NCI-H1105 (cell line): ENCODE measurements at places on chromosomes 2 and 18.

- no peak for DNase-seq
Measured at GRCh38 chr2:232861353-232861752, 8.7 kb upstream of the SNORC start.

DNA sequence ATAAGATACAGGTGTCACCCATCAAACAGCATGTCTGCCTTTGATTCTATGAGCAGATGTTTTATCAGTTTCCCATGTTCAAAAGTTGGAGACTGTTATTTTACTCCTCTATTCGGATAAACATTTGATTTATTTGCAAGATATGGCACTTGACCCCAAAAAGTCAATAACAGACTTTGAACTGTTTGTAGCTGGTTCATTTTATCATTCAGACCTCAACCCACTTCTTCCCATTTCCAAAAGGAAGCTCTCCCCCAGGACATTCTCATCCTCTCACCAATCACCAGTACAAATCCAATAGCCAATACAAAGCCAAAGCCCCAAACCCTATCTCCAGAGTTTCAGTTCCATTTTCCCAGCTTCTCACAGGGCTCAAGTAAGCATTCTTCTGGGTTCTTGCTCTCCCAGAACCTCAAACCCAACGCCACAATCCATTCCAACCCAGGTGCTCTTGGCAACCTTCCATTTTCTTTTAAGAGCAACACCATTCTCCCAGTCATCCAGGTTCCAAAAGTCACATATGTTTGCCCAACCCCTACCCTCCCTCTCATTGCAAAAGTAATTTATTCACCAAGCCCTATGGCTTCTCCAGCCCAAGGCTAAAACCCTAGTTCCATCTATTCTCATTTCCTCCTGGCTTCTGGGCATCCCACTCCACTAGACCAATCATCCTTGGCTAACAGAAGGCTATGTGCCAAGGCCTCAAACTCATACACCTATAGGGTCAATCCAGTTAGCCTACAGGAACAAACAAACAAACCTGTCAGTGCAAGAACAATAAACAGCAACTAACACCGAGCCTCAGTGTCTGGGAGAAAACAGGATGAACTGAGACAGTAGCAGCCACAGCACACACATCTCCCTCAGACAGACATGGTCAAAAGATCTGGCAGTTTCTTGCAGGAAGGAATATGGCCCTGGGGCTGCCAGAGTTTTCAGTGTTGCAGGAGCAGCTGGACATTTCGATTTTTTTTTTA, 9.2 kb downstream of the ACVR1 start:
- DNase-seq, result no peak

DNA sequence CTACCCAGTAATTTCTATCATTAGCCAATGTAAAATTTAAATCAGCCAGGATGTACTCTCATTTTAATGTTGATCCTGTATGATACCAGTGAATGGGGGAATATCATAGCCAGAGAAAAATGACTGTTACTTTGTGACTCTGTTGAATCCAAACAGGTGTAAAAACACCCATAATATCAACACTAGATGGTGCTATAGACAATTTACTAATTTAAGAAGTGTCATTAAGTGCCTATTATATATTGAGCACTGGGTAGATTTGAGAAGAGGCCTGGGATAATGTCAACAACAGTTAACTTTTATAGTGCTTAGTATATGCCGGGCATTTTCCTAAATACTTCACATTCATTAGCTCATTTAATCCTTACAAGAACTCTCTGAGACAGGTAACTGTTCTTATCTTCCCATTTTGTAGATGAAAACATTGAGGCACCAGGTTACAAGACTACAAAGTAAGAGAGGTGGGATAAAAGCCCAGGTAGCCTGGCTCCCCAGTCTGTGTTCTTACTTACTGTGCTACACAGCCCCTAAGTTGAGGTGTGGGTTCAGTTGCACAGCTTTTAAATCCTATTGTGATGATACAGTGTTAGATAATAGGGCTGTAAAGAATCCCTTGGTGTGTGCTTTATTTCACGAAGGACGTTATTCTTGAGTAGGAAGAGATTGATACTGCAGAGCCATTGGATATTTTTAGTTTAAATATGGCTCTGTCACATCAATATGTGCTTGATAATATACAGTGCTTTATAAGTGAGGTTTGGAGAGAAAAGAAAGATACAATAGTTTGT, 325.5 kb downstream of the AGPS start:
- DNase-seq, result no peak

DNA sequence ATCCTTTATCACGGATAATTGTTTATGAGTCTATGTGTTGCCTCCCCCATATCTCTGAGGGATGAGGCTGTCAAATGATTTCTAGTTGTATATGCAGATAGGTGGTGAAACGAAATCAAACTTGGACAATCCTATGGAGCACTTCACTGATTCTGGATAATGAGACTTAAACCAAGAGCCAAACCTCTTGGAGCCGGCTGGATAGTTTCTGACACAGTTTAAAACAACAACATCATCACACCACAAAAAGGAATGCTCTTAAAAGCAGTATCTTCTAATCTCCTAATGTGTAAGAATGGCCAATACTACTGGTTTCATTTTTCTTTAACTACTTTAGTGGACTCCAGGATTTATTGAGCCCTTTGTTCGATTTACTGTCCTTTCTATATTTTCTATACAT, 36.5 kb downstream of the SPHKAP start:
- no peak for DNase-seq

- no peak for DNase-seq
Measured at GRCh38 chr2:96407041-96407918, 71.7 kb downstream of the NCAPH start.

- DNase-seq, result no peak
Measured at GRCh38 chr2:47662552-47662951, 120.4 kb upstream of the MSH6 start.

- DNase-seq, result no peak
Measured at GRCh38 chr18:51006948-51007789, 22.8 kb upstream of the SMAD4 start.

GRCh38 chr2:51629406-51629805, 597.5 kb upstream of the NRXN1 start:
- DNase-seq, result no peak

GRCh38 chr2:8954990-8955389, 48.5 kb downstream of the MBOAT2 start:
- DNase-seq, result no peak

DNA sequence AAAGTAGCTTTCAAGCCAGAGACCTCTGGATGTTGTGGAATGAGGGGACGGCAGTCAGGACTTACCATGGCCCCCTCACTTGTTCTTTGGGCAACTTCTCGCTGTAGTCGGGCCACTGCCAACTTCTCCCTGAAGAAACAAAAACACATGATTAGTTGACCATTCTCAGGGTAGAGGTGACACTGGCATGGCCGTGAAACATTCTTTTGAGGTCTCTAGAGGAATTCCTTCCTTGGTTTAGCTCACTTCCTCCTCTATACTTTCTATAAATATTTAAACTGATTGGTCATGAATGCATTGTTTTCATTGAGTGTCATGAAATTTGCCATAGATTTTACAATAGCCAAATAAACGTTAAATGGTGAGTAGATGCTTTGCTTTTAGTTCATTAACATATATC, 354.6 kb downstream of the NCKAP5 start:
- no peak for DNase-seq

GRCh38 chr2:86489542-86489941, 48.4 kb downstream of the KDM3A start:
- DNase-seq, result no peak

- no peak for DNase-seq
Measured at GRCh38 chr2:208366215-208367127, 40.1 kb upstream of the PTH2R start.

DNA sequence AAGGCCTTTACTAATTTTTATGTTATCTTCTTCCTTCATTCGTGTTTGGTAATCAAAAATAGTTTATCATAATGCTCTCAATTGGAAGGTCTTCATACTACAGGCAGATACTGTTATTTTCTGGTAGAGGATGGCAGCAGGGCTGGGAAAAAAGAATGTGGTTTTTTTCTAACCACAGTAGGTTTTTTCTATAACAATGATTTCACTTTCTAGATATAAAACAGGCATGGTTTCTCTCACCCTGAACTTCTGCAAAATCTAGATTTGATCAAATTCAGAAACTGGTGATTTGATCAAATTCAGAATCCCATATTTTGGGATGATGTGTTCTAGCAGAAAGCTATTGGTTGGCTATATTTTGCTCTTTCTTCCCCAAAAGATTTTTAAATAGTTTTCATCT, 27.6 kb downstream of the BCL11A start:
- DNase-seq, result no peak

- no peak for DNase-seq
Measured at GRCh38 chr2:240963065-240963867, 35.2 kb upstream of the SNED1 start.

DNA sequence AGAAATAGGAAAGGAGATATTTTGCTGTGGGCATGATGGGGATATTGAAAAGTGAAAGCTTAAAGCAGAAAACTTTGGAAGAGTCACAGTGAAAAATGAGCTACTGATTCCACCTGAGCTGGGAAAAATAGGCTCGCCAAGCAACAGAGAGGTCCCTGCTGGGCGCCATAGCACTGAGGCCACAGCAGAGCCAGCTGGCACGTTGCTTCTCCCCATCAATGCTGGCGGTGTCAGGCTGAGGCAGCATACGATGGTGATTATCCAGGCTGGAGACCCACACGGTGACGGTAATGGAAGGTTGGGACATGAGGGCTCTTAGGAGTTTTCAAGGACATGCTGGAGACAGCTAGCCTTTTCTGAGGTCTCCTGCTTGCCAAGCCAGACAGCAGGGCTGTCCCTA, 25.8 kb upstream of the DTNB start:
- DNase-seq, result no peak

DNA sequence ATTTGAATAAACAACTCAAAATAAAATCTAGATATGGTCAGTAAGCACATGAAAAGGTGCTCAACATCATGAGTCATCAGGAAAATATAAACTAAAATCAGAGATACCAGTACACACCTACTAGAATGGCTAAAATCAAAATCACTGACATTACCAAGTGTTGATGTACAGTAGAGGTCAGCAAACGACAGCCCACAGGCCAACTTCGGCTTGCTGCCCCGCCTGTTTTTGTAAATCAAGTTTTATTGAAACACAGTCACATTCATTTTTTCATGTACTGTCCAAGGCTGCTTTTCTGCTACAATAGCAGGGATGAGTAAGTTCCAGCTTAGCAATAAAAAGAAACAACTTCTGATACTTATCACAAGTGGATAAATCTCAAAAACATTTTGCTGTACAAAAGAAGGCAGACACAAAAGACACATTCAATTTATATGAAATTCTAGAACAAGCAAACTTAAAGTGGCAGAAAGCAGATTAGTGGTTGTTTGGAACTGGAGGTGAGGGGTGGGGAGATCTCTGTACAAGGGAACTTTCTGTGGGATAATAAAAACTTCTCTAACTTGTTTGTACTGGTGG, 32.1 kb downstream of the TRAK2 start:
- DNase-seq, result no peak

- DNase-seq, result no peak
Measured at GRCh38 chr2:21250673-21251072, 126.9 kb downstream of the TDRD15 start.

DNA sequence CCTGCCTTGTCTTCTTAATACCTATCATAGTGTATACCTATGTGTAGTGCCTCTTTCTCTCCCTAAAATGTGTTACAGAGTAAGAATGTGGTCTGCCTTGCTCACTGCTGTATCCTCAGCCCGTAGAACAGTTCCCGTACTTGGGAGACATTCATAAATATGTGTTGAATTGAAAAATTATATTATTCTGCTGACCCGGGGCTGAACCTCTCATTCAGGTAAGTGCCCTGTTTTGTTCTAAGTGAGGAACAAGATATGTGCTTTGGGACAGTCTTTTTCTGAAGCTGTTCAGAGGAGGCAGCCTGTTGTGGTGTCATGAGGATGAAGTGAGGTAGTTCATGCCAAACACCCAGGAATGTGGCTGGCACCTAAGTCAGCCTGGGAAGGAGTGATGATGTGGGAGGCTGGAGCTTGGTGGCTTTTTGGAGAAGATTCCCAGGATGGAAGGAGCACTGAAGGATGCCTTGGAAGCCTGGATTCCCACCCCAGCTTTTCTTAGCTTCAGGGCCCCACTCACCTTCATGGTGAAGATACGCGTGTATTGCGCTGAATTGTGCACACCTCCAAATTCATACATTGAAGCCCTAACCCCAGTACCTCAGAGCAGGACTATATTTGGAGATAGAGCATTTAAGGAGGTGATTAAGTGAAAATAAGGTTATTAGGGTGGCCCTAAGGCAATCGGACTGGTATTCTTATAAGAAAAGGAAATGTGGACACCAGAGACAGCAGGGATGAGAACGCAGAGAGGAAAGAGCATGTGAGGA, 166.3 kb downstream of the DDX1 start:
- DNase-seq, result no peak

DNA sequence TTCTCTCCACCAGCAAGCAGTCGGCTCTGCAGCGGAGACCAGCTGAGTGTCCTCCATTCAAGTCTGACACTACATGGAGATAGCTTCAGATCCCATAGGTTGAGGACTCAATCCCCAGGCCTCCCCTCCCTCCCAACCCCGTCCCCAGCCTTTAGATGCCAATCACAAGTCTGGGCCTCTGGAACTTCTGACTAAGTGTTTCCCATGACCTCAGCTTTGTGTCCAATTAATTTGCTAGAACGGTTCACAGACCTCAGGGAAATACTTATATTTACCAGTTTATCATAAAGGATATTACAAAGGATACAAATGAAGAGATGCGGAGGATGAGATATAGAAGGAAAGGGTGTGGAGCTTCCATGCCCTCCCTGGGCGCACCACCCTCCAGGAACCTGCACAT, 77.4 kb downstream of the MERTK start:
- DNase-seq, result no peak

DNA sequence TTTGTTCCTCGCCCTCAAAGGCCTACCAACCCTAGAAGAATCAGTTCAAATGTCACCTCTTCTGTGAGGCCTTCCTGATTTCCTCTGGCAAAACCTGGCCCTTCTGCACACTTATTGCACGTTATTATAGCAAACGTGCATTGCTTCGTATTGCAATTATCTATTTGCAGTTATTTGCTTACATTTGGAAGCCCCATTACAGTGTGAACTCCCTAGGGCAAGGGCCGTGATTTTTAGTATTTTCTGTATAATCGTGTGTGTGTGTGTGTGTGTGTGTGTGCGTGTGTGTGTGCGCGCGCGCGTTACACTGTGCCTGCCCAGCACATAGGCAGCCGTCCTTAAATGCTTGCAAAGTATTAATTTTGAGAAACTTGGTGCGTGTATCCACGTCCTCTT, 460 bp upstream of the SEMA4F start:
- no peak for DNase-seq

GRCh38 chr2:193373120-193373519, 1178.4 kb upstream of the TMEFF2 start:
- no peak for DNase-seq

GRCh38 chr2:9274701-9275343, 68.2 kb downstream of the ASAP2 start:
- DNase-seq, result no peak

GRCh38 chr18:64253222-64253621, 104.3 kb upstream of the LINC00305 start:
- no peak for DNase-seq

GRCh38 chr18:43013486-43013885, 102.0 kb downstream of the RIT2 start:
- no peak for DNase-seq

DNA sequence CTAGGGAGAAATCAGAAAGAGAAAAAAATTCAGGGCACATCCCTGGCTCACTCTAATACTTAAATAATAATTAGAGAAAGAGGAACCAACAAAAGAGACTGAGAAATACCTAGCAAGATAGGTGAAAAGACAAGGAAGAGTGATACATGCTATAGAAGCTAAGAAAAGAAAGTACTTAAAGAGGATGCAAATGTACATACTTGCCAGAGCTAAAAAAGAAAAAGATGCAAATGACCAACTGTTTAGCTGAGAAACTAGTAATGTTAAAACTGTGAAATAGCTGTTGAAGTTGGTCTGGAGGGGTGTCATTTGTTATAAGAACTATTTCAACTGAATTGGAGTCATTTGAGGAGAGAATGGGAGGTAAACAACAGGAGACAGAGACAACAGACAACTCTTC, 412.2 kb downstream of the SPAG16 start:
- DNase-seq, result no peak
